ENCODE measurements at places on chromosomes 16 and 17.

DNA sequence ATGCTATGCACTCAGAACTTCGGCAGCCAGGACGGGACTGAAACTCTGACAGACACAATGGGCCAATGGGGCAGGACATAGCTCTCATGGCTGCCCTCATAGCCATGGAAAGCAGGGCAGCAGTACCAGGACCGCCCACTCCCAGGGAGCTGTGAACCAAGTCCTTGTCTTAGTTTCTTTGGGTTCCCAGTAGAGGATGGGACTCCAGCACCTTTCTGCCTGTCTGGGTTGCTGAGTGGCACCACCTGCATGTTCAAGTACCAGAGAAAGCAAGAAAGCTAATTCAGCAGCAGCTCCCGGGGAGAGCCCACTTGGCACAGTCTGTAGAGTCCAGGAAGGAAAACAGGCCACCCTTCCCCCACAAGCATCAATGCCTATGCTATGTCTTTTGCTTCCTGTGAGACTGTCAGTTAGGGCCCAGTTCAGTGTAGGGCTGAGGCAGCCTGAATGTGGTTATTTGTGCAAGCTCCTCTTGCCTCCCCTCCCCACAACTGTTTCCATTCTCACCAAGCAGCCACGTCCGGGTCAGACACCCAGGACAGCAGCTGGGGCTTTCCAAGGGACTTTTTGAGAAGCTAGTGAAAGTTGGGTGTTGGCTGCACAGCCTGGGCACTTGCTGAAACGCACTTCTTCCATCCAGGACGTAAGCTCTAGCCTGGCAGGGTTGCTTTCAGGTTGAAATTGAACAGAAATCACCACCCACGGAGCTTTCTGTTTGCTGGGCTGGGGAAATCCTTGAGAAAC lies 7.8 kb downstream of the SUPT4H1 start:
- no peak for DNase-seq

DNA sequence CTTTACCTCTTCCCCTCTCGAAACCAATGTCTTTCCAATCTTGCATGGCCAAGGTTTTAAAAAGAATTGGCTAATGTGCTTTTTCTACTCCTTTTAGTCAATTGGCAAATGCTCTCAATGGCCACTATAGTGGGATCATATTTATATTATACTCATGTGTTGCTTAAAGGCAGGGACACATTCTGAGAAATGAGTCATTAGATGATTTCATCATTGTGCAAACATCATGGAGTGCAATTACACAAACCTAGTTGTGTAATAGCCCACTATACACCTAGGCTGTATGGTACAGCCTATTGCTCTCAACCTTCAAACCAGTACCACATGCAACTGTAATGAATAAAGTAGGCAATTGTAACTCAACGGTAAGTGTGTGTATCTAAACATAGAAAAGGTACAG lies 180.9 kb downstream of the HS3ST3A1 start:
- DNase-seq: no peak

- DNase-seq: no peak
These were observed 833 bp downstream of the WSCD1 start for GRCh38 chr17:6070913-6071511.

- no peak for DNase-seq
These were observed 324.0 kb downstream of the SNX29 start for GRCh38 chr16:12300490-12300889.

- no peak for DNase-seq
These were observed 11.3 kb downstream of the YPEL2 start for GRCh38 chr17:59342681-59343131.

GRCh38 chr16:83185902-83186301 lies 559.1 kb downstream of the CDH13 start:
- DNase-seq: no peak
